ENCODE measurements at places on chromosomes 16 and 17. TPM values are rescaled to one million over a fixed set of nuclear protein-coding genes. Genes with fewer than 3 reads are reported as not detected.

Gene PRPF8
- total RNA-seq = 169 TPM

Gene FBF1
- 28.7 TPM for total RNA-seq

Gene CCL2
- not detected for total RNA-seq

Gene CASKIN1
- under 0.01 TPM for total RNA-seq

Gene LDHD
- total RNA-seq = 0.11 TPM

Gene DOC2B
- total RNA-seq = under 0.01 TPM

Gene CCL14
- total RNA-seq = not detected

Gene NHLRC4
- 0.33 TPM for total RNA-seq

Gene DGKE
- total RNA-seq = 6.4 TPM

Gene PPP1R1B
- 3.5 TPM for total RNA-seq

Gene EMP2
- total RNA-seq = 67.5 TPM

Gene RNF157
- 0.22 TPM for total RNA-seq

Gene CRHR1
- total RNA-seq = not detected

Gene SLC12A3
- 1.6 TPM for total RNA-seq

Gene SOST
- not detected for total RNA-seq

Gene GPR139
- not detected for total RNA-seq

Gene MFAP4
- total RNA-seq = 2.1 TPM

Gene TM4SF5
- total RNA-seq = not detected

Gene IL17C
- 0.39 TPM for total RNA-seq

Gene TCAP
- 2.0 TPM for total RNA-seq

Gene PRSS33
- not detected for total RNA-seq

Gene FOXL1
- total RNA-seq = 2.0 TPM

Gene MMP15
- total RNA-seq = 12.0 TPM

Gene RHBDL1
- 1.2 TPM for total RNA-seq

All from placental epithelial cell (primary cell).